Stimulated activated CD4-positive, alpha-beta T cell treated with anti-CD3 and anti-CD28 coated beads, Interleukin-2, amount 100 ng/mL, for 24 hours (primary cell): ENCODE measurements at places on chromosomes 5 and 9.

DNA sequence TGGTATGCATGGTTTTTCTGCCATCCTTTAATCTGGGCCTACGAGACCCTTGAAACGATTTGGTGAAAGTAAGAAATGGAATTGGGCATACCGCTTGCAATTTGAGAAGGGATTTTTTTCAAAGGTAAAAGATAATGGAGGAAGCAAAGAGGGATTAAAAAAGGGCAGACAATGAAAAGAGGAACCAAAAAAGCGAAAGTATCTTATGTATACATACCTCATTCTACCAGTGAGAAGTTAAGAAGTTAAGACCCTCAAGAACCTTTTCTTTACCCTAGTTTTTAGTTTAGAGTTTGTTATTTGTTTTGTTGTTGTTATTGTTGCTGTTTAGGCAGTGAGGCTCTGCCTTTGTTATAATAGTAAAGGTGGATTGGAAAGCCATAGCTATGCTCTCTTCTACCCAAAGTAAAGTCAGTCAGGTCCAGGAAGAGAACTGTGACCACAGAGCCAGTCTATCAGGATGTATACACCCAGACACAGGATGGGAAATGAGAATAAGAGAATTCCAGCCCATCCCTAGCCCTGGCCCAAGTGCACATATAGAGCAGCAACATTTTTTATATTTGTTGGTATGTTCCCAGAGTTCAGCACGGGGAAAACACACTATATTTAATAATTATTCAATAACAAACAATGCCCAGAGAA, 166.6 kb downstream of the RFX3 start:
- DNase-seq, result no peak

GRCh38 chr9:93288891-93289883, 105.2 kb downstream of the WNK2 start:
- no peak for DNase-seq

DNA sequence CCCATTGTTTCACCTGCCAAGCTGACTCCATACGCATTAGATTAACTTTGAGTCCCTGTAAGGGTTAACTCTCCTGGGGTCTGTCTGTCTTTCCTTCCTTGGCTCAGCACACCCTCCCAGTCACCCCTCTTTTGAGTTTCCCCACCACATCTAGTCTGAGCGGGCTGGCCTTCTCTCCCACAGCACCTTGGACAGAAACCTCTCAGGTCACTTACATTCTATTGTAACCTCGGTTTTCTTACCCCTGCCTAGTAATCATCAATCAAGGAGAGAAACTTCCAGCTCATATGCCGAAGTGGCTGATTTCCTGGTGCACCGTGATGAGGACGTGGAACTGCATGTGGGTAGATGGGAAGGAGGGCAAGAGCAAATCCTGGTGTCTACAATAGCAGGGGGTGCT, 102.1 kb downstream of the MYO10 start:
- no peak for DNase-seq

DNA sequence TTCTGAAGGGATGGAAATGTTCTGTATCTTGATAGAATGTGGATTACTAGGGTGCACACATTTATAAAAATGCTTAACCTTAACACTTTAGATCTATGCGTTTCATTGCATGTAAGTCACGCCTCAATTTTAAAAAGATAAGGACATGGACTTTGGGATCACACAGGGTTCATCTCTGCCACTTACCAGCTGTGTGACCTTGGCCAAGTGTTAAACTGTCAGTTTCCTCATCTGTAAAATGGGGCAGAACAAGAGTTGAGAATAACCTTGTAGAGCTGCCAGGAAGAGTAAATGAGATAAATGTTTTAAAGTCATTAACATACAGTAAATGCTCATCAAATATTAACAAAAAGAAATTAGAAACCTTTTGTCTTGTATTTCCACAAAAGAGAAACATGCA, 53.5 kb downstream of the NR6A1 start:
- no peak for DNase-seq

- no peak for DNase-seq
These were observed 35.9 kb upstream of the LECT2 start for GRCh38 chr5:135990528-135991255.

GRCh38 chr5:139668924-139669661, 20.9 kb downstream of the CXXC5 start:
- no peak for DNase-seq

- no peak for DNase-seq
These were observed 50.3 kb downstream of the HINT1 start for GRCh38 chr5:131114754-131115153.

DNA sequence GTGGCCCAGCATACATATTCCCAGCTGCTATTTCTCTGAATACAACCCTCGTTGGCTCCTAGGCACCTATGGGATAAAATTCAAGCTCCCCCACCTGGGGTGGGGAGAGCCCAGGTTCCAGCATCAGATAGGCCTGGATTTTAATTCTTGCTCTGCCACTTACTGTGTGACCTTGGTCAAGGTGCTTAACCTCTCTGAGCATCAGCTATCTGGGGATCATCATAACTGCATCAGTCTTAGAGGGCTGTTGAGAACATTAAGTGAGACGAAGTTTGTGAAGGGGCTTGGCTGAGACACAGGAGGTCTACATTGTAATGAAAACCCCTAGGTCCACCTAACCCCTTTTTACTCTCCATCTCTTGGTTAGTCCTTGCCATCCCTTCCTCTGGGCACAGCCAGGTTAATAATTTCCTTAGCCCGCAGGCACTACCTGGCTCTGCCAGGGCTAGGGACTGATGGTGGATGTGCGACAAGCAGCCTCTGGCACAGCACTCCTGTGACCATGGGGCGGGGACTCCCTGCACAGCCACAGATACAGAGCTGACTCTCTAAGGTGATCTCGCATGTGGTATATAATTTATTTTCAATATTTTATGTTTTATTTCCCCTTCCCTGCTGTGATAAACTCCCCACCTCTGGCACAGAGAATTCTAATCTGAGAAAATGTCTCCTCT, 68.7 kb downstream of the CRB2 start:
- no peak for DNase-seq

DNA sequence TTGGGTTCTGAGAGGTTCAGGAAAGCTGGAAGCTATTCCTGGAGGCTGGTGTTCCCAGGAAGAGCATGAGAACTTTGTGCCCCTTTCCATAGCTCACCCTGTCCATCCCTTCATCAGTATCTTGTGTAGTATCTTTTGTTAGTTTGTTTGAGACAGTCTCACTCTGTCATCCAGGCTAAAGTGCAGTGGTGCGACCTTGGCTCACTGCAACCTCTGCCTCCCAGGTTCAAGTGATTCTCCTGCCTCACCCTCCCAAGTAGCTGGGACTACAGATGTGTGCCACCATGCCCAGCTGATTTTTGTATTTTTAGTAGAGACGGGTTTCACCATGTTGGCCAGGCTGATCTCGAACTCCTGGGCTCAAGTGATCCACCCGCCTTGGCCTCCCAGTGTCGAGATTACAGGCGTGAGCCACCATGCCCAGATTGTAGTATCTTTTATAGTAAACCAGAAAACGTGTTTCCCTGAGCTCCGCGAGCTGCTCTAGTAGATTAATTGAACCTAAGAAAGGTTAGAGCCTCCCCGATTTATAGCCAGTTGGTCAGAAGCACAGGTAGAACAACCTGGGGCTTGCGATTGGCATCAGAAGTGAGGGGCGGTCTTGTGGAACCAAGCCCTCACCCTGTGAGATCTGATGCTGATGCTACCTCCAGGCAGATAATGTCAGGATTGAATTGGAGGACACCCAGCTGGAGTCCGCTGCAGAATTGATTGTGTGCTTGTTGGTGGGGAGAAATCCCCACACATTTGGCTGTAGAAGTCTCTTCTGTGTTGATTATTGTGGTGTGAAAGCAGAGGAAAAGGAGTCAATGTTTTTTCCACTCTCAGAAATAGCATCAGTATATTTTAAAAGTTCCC, 32.3 kb downstream of the ATP6V0E1 start:
- DNase-seq, result no peak

DNA sequence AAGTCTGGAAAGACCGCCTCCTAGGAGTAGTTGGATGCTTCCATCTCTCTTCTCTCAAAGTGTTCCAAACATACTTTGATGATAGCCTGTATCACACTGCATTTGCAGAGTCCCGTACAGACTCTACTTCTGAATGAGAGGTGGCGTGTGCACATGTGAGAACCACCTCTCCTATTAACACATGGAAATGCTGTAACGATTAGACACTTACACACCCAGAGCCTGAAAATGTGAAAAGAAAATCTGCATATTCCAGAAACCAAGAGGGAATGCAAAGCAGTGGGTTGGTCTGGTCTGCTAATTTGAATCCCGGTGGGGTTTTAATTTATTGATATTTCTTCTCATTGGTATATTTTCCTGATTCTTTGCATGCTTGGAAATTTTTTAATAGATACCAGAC, 10.5 kb downstream of the UGCG start:
- DNase-seq, result no peak

- no peak for DNase-seq
These were observed 62.7 kb upstream of the NR5A1 start for GRCh38 chr9:124569942-124570341.

GRCh38 chr5:176388003-176388443, 375 bp downstream of the NOP16 start:
- no peak for DNase-seq

DNA sequence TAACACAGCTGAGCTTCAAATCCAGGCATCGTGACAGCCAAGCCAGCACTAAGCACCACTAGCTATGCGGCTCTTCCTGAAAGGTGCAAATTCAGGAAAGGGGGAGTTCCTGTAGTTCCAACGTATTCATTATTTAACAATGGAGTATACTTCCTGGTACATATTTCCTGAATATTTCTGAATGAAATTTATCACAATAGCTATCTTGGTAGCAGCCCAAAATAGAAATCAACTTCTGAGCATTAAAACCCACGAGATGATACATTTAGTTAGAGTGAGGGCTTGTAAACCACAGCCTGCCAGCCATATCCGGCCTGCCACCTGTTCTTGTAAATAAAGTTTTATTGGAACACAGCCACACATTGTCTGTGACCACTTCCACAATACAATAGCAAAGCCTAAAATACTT, 109.7 kb upstream of the RETREG1 start:
- peak; percentile 8 for DNase-seq

DNA sequence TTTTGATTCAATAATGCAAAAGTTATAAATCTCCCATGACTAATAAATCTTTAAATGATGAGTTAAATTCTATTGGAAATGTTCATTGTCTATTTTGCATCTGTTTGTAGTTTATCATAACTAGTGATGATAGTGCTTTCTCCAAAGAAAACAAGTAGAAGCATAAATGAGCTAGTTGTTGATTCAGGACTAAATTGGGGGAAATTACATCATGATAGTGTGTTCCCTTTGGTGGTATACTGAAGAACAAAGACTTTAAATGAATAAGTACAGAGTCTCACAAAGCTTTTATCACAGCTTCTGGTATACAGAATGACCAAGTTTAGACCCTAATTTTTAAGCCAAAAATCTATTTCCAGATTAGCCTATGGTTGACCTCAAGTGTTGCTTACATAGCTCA, 173.8 kb downstream of the MCTP1 start:
- DNase-seq, result no peak

GRCh38 chr5:133423618-133424282, 188.6 kb downstream of the FSTL4 start:
- peak; percentile 85 for DNase-seq

DNA sequence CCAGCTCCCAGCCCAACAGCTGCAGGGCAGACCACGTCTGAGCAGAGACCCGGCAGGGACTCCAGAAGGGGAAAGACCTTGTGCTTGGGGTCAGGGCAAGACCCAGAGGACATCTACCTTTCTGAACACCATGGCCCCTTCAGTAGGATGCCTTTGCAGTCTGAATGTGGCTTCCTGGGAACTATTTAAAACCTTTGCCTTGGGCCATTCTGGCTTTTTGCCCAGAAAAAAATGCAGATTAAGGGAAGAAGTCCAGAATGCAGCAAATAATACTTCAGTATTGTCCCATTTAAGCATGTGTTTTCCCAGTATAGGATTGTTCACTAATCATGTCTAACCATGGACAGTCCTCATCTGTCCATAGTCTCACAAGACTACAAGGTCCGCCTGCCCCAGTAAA, 67.5 kb upstream of the ERCC6L2 start:
- no peak for DNase-seq

DNA sequence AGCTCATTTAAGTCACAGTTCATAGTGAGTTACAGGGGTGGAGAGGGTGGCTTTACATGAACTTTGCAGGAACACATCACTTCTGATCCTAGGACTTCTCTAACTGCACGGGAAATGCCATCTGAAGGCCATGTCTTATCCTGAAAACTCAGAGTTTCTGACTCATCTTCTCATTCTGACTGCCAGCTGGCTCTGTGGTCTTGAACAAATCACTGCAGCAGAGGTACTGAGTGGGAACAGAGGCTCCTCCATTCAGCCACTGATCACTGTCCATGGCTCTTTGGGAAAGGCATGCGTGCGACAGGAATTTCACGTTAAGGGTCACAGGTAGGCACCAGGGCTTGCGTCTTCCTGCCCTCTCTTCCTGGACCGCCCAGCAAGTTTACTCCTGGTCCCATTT, 114.6 kb upstream of the LRRTM2 start:
- DNase-seq, result no peak

- DNase-seq, result no peak
These were observed 273.2 kb upstream of the EFNA5 start for GRCh38 chr5:107943923-107944322.

- no peak for DNase-seq
These were observed 222.4 kb upstream of the TNC start for GRCh38 chr9:115340314-115340713.

DNA sequence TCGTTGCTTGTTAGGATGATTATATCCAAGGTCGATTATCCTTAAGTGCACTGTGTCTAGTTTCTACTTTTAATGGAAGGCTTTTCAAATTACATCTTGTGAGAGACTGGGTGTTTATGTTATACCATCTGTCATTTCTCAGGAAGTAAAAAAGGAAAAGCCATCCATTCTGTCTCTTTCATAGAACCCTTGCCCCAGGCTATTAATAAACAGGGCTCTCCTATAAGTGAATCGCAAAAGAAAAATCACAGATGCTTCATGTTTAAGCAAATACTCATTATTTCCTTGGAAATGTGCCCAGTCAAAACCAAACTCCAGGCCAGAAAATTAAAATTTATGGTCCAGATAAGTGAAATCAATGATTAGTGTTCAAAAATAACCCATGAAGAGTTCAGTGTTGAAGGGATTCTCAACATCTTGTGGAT, 58.1 kb downstream of the STARD4 start:
- no peak for DNase-seq

DNA sequence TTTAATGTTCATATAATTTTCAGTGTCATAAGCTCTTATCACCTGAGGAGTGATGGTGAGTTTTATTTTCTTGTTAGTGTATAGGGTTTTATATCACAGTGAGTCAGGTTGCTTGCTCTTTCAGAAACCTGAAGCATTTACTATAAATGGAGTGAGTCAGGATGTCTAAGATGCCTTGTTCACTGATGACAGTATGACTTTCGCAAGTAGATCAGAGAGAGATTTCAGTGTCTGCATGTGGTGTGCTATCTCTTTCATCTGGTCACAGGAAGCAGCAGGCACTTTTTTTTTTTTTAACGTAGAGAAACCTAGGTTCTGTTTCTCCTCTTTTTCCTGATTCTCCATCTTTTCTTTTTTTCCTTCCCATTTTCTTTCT, 237.1 kb downstream of the DMRTA1 start:
- DNase-seq, result no peak

DNA sequence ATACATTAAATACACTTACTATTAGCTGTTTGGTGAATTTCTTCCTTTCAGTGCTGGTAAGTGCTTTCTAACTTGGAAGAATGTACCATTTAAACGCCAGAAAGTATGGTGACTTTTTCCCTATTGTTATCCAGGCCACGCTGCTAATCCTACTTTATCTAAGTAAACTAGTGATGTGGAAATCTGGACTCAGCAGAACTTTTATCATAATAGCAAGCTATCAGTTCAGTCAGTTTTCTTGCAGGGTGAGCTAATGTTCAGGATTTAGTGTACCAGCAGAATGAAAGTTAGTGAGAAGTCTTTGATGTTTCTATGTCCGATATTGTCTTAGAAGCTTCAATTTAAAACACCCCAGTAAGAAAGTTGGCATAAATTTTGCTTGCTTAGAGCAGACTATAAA, 72.2 kb downstream of the HSD17B4 start:
- DNase-seq, result no peak
